ENCODE measurements at places on chromosomes 3 and 15.

DNA sequence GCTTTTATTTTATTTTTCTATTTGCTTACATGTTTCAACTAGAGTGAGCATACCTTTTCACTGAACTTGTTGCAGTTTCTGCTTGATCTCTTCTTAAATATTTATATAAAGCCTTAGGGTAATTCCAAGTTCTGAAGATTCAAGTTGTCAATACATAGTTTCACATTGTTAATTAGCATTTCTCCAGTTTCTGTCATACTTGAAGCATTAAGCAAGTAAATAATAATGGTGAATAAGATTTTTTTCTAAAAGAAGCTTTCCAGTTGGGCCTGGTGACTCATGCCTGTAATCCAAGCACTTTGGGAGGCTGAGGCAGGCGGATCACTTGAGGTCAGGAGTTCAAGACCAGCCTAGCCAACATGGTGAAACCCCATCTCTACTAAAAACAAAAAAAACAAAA, 53.9 kb downstream of the CALML4 start:
- no peak for DNase-seq

DNA sequence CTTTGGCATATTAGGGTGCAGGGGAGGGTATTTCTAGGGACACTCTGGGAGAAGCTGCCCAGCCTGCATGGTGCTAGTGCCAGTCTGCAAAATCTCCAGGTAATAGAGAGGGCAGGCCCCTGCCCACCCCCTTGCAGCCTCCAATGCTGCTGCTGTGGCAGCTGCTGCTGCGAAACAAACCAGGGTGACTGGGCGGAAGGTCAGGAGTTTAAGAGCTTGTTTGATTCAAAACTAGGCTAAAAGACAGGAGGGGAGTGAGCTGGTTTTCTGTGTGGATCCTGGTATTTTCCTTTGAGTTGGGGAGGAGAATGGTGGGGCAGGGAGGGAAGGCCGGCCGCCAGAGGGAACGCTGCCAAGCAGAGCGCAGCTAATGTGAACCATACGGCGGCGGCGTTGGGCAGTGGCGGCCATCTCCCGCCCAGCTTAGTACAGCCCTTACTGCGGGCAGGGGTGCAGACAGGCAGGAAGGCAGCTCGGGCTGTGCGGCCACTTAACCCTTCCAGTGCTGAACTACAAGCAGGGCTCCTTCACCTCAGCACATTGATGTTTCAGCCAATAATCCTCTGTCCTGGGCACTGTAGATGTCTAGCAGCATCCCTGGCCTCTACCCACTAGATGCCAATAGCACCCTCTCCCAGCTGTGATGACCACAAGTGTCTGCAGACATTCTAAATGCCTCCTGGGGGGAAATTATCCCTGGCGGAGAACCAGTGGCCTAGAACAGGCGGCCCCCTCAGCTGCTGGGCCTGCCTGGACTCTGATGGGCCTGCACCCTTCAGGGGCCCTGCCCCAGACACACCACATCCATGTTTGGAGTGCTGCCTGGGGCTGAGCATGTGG, 125.7 kb downstream of the EEFSEC start:
- DNase-seq = no peak

GRCh38 chr3:104738271-104738670, 628.4 kb upstream of the ALCAM start:
- DNase-seq = no peak

- DNase-seq = no peak
These were observed 14.1 kb downstream of the ANAPC13 start for GRCh38 chr3:134471521-134472193.

GRCh38 chr3:112360561-112360960, 27.6 kb downstream of the CD200 start:
- DNase-seq = no peak

- DNase-seq = no peak
These were observed 67.7 kb downstream of the SCN5A start for GRCh38 chr3:38581774-38582173.

DNA sequence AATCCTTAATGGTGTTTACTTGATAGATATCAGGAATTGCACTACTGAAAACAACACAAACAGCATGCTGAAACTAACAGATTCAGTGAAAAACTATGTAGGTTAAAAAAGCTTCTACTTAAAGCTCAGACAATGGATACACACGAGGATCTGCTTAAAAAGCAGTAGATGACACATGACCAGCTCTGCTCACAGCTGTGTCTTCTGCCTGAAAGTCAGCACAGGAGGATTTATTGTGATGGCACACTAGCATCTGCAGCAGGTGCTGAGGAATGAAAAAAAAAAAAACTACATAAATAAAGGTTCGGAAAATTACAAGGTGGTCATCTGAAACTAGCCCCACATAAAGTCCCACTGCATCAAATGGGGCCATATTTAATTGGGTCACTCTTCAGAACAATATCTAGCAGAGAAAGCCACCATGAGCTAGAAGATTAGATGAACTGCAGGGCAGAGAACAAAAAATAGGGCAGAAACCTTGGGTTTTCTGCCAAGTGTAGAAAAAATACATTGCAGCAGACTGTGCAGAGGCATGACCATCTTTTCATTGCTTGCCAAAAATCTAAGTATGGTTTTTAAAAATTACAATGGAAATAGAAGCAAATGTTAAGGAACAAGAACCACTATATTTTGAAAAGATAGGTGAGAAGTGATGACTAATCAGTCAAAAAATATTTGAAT, 13.2 kb upstream of the GOLM2 start:
- no peak for DNase-seq

- DNase-seq = no peak
These were observed 543 bp downstream of the TMEM202 start for GRCh38 chr15:72398648-72399047.

- no peak for DNase-seq
These were observed 102.3 kb downstream of the PIK3CB start for GRCh38 chr3:138732456-138732855.

- DNase-seq = no peak
These were observed 472.9 kb upstream of the CBLB start for GRCh38 chr3:106341586-106342162.

- no peak for DNase-seq
These were observed 11.9 kb downstream of the SPINT1 start for GRCh38 chr15:40855706-40856234.

GRCh38 chr15:101167753-101168462, 83.9 kb downstream of the CHSY1 start:
- peak; percentile 43 for DNase-seq

GRCh38 chr3:11381563-11381962, 109.4 kb downstream of the ATG7 start:
- no peak for DNase-seq

- DNase-seq = no peak
These were observed 100.5 kb downstream of the CGGBP1 start for GRCh38 chr3:87958289-87958688.

GRCh38 chr3:52277972-52278509, 408 bp downstream of the WDR82 start:
- DNase-seq = peak; percentile 48

GRCh38 chr15:22892333-22892732, 53.9 kb downstream of the NIPA2 start:
- no peak for DNase-seq

GRCh38 chr15:95134431-95135110, 903.2 kb downstream of the MCTP2 start:
- DNase-seq = no peak

DNA sequence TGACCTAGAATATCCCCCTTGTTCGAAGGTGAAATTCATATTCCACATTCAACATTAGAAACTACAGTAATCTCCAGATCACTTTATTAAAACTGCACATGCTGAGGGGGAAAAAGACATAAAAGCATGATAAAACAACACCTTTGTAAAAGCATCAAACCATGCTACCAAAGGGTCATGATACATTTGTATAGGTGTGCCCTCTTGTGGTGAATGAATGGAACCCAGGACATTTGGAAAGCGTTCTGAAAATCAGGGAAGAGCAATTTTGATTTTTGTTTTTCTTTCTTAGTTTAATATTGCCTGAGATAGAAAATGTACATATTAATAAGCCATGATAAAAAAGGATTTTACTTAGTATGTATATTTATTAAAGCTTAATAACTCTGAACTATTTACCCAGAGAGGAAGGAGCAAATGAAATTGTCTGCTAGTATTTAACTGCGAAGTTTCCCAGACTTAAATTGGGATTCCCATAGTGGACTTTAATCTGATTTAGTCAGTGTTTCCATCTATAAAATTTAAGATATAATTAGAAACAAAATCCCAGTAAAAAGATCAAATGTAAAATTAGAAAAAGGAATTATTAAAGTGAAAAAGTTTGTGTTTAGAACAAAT, 105.8 kb upstream of the ARL6 start:
- no peak for DNase-seq

GRCh38 chr15:82133251-82133650, 87.4 kb upstream of the MEX3B start:
- no peak for DNase-seq

DNA sequence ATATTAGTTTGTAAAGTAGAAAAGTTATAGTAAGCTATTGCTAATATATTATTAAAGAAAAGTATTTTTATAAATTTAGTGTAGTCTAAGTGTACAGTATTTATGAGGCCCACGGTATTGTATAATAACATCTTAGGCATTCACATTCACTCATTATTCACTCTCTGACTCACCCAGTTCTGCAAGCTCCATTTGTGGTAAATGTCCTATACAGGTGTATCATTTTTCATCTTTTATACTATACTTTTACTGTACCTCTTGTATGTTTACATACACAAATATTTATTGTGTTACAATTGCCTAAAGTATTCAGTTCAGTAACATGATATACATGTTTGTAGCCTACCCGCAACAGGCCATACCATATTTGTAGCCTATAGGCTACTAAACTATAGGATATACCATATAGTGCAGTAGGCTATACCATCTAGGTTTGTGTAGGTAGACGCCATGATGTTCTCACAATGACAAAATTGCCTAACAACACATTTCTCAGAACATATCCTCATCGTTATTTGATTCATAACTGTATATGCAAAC, 246.8 kb upstream of the ALCAM start:
- no peak for DNase-seq

GRCh38 chr15:71697236-71697635, 113.1 kb upstream of the NR2E3 start:
- DNase-seq = no peak

DNA sequence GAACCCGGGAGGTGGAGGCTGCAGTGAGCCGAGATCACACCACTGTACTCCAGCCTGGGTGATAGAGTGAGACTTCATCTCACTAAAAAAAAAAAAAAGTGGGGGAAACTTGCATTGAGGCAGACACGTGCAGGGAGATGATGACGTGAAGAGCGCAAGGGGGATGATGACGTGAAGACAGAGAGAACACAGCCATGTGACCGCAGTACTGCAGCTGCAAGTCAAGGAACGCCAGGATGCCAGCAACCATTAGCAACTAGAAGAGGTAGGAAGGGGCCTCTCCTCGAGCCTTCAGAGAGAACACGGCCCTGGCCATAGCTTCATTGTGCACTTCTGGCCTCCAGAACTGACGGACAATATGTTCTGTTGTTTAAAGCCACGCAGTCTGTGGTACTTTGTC, 28.3 kb downstream of the RFT1 start:
- DNase-seq = no peak

GRCh38 chr15:65327651-65328393, 23.3 kb downstream of the RNU5B-1 start:
- DNase-seq = no peak

DNA sequence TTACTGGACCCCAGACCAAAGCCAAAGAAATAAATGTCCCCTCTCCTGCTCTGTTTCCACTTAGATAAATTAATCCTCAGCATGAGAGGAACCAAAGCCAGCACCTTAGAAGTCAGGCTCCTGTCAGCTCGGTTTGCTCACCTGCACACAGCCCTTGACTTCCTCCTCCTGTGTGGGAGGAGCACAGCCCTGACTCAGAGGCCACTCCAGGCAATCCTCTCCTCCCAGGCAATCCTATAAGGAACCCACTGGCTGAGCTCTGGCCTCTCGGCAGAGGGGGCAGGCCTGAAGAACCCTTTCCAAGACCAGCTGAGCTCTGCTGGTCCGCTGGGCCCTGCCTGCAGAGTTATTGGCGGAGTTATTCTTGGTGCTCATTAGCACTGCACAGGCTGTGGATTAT, 30.8 kb downstream of the LIPC start:
- DNase-seq = no peak

- no peak for DNase-seq
These were observed 326.7 kb upstream of the ROPN1 start for GRCh38 chr3:124318656-124319055.

DNA sequence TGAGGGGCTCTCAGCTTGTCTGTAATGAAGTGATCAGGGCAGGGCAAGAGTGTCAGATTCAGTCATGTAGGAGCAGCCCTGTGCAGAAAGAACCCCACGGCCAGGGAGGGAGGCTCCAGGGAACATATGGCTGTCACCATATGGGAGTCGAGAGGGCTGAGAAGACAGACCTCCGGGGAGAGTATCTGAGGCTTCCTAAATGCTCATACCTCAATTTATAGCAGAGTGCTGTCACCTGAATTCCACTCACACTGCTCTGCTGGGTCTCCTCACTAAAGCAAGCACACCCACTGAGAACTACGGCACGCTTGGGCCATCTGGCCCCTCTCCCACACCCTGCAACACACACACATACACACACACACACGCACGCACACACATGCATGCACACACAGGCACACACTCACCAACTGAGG, 92.3 kb upstream of the TJP1 start:
- DNase-seq = no peak

DNA sequence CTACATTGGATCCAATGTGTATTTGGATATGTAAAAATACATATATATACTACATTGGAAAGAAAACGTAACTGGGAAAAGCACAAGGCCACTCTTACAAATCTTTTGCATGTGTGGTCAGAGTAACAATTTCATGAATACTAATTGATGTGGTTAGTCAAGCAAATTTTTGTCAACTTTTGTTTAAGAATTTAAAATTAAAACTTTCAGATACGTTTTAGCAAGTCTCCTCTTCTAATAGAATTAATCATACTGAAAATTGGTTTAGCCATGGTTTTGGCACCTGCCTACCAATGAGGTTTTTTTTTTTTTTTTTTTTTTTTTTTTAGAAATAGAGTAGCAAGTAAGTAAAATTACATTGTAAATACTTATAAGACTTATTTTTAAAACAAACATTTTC, 153.0 kb upstream of the CGNL1 start:
- no peak for DNase-seq

- no peak for DNase-seq
These were observed 16.6 kb downstream of the PAQR9 start for GRCh38 chr3:142946861-142947260.

- no peak for DNase-seq
These were observed 43.2 kb upstream of the PIK3R4 start for GRCh38 chr3:130789782-130790322.

GRCh38 chr3:195460091-195460713, 17.4 kb upstream of the ACAP2 start:
- DNase-seq = no peak

DNA sequence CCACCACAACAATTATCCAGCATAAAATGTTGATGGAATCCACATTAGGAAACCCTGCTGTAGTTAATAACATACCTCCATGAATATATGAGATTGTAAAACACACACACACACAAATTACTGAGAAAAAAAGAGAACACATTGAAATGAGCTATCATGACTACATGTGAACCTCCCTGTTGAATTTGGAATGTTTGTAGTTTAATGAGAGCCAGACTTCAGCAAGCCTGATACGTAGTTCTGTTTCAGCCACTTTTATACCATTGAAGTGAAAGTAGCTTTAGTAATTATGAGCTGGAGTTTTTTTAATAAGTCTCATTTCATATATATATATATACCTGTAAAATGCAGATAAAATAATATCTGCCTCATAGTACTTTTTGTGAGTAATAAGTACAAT, 1146.4 kb downstream of the NAALADL2 start:
- no peak for DNase-seq

GRCh38 chr3:50259432-50260026, 9.4 kb upstream of the SEMA3B start:
- no peak for DNase-seq

- no peak for DNase-seq
These were observed 21.4 kb downstream of the ARHGEF26 start for GRCh38 chr3:154142608-154143007.
